ENCODE measurements at places on chromosomes 11 and 22.

DNA sequence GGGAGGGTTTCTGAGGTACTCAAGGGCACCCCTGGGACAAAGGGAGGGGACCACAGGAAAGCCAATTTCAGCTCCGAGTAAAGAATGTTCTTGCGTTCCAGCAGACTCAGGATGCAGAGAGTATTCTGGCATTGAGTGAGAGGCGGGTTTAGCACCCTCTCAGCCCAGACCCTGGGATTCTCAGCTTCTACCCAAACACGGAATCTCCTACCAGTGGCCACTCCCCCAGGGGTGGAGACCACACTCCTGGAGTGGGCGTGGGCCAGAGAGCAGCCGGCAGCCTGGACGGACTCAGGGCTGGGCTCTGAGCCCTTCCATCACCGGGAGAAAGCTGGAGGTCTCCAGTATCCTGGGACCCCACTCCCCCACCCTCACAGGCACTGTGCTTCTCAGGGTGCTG is 26.1 kb upstream of the TTLL12 start:
- no peak for DNase-seq

GRCh38 chr22:20565079-20565734 is 57.8 kb downstream of the MED15 start:
- DNase-seq, result no peak

DNA sequence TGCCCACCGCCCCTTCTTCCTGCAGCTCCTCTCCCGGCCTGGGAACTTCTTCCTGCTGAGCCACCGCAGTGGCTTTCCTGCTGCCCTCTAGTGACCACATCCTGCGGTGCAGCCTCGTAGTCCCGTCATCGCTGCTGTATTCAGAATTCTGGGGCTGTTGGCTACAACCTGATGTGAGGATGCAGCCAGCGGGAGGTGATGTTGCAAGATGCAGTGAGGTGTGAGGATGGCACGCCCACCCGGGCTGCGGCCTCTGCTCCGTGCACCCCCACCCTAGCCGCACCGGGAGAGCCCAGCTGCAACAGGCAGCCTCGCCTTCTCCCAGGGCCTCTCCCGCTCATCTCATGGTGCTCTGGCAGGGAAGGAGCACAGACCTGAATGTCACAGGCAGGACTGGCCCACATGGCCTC is 10.1 kb downstream of the CHST1 start:
- peak; percentile 55 for DNase-seq

- no peak for DNase-seq
Measured at GRCh38 chr11:126157326-126158030, 54.0 kb downstream of the RPUSD4 start.

- DNase-seq, result no peak
Measured at GRCh38 chr22:23862103-23862502, 4.4 kb downstream of the SLC2A11 start.

DNA sequence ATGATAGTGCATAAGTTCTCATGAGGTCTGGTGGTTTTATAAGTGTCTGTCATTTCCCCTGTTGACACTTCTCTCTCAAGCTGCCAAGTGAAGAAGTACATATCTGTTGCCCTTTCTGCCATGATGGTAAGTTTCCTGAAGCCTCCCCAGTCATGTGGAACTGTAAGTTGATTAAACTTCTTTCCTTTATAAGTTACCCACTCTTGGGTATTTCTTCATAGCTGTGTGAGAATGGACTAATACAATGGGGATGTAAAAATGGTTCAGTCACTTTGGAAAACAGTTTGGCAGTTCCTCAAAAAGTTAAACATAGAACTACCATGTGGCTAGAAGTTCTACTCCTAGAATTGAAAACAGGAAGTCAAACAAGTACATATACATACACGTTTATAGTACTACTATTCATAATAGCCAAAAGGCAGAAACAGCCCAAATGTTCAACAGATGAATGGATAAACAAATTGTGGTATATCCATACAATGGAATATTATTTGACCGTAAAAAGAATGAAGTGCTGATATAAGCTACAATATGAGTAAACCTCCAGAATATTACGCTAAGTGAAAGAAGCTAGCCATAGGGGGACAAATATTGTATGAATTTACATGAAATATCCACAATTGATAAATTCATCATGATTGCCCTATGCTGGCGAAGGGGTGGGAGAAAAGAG is 16.0 kb upstream of the DKK3 start:
- DNase-seq, result no peak

- no peak for DNase-seq
Measured at GRCh38 chr11:110463153-110463552, 33.4 kb downstream of the FDX1 start.

GRCh38 chr11:2409126-2409525 is 8.6 kb downstream of the TSSC4 start:
- DNase-seq, result no peak

- DNase-seq, result no peak
Measured at GRCh38 chr22:38824585-38824984, 19.2 kb downstream of the NPTXR start.

DNA sequence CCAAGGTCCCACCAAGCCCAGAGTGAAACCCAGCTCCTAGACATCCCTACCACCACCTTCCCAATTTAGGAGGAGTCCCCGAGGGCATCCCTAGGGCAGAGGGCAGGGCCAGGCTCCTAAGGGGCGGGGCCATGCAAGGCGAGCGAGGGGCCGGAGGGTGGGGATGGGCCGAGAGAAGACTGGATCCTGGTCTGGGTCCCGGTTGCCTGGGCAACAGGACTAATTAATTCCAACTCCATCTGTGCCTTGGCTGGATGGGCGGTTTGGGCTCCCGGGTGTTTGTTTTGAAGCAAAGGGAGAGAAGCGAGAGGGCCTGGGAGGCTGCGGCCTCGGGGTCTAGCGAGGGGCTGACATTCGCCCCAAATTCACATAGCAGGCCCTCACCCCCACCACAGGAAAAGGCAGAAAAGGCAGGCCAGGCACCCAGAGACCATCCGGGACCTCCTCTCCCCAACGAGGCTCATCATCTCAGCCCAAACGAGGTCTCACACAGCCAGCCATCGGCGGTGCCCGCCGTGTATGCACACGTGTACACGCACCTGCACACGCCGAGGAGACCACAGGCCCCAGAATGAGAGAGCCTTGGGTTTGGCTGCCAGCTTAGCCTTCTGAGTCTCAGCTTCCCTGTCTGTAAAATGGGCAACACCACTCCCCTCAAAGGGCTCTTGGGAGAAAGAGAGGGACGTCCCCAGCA is 23.9 kb downstream of the ELFN2 start:
- no peak for DNase-seq

- DNase-seq, result no peak
Measured at GRCh38 chr11:129723146-129723760, 92.4 kb upstream of the TMEM45B start.

DNA sequence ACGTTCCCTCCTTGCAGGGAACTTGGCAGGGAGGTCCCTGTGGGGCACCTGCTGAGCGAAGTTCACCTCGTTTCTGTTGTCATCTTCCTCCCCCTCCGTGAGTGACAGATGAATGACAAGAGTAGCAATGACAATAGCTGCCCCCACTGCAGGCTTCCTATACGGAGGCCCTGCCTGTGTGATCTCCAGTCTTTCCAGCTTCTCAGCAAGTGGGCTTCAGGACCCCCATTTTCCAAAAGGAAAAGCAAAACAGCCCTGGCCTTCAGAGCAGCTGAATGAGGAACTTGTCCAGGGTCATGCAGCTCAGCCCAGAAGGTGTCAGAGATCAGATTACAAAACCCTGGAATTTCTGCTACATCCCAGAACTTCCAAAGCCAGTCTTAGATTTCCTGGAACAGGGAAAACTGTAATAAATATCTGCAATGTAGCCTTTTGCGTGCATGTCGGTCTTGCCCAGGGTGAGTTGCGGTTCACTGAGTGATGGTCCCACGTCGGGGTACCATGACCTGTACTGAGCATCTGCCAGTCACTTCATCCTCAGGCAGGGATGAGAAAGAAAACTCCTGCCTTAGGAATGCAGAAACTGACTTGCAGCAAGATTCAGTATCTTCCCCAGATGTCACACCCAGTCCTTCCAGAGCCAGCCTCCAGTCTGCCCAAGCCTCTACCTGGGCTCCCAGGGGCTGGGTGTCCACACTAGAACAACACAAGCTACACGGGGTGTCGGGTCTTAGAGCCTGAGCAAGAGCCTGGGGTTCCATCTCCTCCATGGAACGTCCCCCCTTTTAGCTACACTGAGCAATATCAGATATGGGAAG is 1457.0 kb downstream of the BRD1 start:
- no peak for DNase-seq

- DNase-seq, result no peak
Measured at GRCh38 chr22:36362075-36362474, 25.7 kb downstream of the MYH9 start.

DNA sequence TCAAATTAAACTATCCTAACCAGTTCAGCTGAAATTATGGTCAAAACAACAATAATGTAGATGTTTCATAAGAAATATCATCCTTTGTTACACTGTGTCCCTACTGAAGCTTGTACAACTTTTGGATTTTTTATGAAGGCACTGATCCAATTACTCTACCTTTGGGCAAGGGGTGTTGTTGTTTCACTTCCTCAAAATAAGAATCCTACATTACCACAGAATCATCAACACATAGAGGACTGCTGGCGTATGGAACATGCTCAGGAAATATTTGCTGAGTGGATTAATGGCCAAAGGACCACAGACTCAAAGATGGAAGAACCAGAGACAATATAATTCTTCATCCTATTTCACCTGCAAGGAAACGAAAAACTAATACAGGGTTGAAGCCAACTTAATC is 907.5 kb upstream of the CCDC90B start:
- DNase-seq, result no peak

GRCh38 chr11:73454987-73455386 is 78.8 kb downstream of the RELT start:
- DNase-seq, result no peak

- DNase-seq, result no peak
Measured at GRCh38 chr11:92190535-92191206, 33.9 kb upstream of the FAT3 start.

DNA sequence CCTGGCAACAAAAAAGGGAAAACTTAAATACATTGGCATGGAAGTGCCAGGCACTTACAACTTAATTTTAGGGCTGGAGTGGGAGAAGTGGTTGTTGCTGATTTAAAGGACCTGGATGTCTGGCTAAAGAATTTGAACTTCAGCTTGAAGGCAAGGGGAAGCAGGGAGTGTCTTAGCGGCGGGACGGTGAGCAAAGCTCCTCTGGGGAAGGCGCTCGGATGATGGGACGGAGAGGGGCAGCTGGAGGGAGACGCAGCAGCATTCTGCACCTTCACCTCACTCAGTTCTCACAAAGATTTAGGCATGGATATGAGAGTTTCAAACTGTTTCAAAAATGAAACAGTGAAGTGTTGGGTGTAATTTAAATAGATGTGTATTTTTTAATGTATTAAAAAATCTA is 967.1 kb downstream of the BRD1 start:
- no peak for DNase-seq

DNA sequence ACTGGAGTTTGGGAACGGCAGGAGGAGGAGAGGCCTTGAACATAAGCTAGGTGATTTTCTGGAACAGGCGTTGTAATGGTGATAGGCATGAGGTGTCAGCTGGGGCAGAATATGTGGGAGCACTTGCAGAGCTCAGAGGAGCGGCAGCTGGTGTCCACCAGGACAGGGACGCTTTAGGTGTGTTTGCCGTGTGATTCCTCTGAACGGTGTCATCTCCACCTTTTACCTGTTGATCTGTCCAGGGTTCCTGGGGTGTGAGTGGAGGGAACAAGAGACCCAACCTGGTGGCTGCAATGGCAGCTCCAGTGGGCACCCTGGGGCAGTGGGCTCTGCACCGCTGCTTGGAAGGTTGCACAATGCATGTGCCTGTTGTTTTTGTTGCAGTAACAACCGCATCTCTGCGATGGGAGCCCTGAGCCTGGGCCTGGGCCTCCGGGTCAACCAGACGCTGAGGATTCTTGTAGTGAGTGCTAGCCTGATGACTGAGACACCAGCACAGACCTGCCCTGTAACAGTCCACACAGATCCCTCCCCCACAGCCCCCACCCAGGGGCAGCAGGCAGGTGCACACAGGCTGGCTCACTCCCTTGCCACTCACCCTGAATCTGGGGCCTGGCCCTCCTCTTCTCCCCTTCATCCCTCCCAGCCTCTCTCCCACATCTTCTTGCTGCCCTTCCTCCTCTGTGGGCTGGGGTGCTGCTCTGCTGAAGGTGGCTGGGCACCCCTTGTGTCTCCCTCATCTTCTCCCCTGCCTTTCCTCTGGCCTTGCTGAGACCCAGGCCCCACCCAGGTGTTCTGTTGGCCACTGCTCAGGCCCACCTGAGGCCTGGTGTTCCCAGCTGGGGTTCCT is 9.2 kb downstream of the LRRC74B start:
- no peak for DNase-seq
